ENCODE measurements at places on chromosomes 13 and 19.

- DNase-seq: no peak
Observed at GRCh38 chr19:5586300-5587070, 18.7 kb upstream of the TINCR start.

DNA sequence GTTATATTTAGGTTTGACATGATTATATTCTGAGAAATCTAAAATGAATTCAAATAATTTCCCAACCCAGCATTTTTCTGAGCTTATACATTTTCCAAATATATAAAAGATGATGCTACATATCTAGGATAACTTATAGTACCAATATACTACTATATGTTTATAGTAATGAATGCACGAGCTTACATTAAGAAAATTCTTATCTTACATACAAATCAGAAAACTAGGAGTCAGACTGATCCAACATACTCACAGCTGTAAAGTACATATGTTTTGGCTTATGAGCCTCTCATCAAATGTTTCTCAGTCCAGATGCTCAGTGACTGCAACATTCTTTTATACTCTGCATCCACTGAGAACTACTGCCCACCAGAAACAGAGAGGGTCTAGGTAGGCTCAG lies 491.3 kb upstream of the KLF12 start:
- DNase-seq: peak; percentile 70

GRCh38 chr19:5487222-5487621 lies 32.0 kb downstream of the ZNRF4 start:
- no peak for DNase-seq

DNA sequence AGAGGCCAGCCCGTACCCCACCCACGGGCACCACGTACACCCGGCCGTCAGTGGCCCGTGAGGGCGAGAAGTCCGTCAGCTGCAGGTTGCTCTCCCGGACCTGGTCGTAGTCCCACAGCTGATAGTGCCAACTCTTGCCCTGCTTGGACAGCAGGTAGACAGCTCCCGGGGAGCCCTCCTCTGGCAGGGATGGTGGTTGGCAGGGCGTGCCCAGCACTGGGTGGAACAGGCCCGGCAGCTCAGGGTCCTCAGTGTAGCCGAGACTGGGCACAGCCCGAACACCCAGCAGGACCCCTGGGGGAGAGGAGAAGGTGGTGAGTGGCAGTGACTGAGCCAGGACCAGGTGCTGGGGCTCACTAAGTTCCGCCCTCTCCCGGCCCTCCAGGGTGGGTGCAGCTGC lies 7.8 kb downstream of the ACTMAP start:
- DNase-seq: no peak

DNA sequence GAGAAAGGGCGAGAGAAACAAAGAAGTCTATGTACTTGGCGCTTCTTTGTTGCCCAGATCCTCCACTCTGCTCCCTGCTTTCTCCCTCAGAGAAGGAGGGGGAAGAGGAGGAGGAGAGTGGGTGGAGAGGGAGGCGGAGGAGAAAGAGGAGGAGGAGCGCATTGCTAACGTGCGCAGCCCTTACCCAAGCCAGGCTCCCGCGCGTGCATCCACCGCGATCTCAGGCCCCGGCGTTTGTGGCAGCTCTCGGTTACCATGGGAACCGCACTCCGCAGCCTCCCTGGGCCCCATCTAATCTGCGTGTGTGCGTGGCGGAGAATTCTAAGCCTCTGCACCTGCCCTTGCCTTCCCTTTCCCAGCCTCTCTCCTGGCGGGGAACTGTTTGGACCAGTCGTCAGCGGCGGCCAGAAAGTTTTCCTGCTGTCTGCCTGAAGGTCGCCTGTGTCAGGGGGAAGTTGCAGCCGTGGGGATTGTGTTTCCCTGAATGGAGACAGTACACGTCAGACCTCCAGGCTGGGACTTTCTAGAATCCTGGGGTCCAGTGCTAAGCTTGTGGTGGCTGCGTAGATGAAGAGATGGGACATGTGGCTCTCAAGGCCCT lies at the start of gene ERICH6B:
ERICH6B (minus strand) TSS at position 239 of the 601 bp plus-strand sequence. CDS start 18,734 bp downstream, outside the sequence.
- DNase-seq: peak; percentile 27

- DNase-seq: peak; percentile 86
Observed at GRCh38 chr13:36166046-36166445, 34.9 kb upstream of the DCLK1 start.

- no peak for DNase-seq
Observed at GRCh38 chr13:61339054-61339621, 76.5 kb downstream of the PCDH20 start.

- DNase-seq: no peak
Observed at GRCh38 chr13:111166882-111167675, 52.0 kb downstream of the ARHGEF7 start.

DNA sequence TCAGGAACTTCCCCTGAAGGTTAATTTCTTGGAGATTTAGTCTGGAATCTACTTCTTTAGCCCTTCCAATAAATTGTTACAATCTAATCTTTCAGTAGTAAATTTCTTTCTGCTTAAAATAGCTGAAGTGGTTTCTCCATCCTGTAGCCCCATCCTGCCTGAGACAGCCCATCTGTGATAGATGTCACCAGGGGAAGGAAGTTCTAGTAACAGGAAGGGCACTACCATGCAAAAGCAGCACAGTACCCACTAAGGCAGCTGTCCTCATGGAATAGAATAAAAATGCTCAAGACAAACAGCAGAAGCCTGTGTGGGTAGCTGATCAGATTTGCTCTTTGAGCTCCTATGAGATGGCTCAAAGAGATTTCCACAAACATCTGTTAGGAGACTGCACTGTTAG lies 1036.5 kb downstream of the SLITRK5 start:
- no peak for DNase-seq

- DNase-seq: no peak
Observed at GRCh38 chr19:6464070-6464873, at the start of gene CRB3. TSS of gene CRB3 (plus strand) at chr19:6464271. CDS start at chr19:6464702, 431 bp downstream.

DNA sequence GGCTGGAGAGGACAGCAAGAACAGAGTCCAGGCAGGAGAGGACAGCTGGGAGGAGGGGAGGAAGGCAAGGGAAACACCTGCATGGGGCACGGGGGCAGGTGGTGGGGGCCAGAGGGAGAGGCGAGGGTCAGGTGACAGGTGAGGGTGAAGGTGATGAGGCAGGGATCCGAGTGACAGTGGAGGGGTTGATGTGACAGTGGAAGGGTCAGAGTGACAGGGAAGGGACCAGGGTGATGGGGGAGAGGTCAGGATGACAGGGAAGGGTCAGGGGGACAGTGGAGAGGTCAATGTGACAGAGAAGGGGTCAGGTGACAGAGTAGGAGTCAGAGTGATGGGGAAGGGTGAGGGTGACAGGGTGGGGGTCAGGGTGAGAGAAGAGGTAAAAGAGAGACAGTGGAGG lies 29.1 kb downstream of the C19orf81 start:
- DNase-seq: no peak

DNA sequence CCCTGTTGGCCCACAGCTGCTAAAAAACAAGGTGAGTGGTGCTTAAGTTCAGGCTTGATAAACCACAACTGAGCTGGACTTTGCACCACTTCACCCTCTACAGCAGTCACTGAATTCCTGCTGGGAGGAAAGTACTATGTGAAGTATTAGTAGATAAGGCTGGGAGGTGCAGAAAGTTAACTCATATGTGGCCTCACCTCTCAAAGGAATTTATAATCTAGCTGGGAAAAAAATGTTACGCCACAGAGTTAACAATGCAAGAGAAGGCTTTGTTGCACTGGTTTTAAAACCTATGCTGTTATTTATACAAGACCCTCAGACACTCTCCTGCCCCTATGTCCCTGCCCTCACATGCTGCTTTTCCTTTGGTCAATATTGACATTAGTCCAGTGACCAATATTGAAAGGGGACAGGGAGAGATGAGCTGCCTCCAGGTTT lies 60.9 kb downstream of the LIG4 start:
- no peak for DNase-seq

- no peak for DNase-seq
Observed at GRCh38 chr13:37700887-37701286, 102.3 kb upstream of the POSTN start.

GRCh38 chr19:37505958-37506386 lies 767 bp upstream of the ZNF793 start:
- DNase-seq: no peak

DNA sequence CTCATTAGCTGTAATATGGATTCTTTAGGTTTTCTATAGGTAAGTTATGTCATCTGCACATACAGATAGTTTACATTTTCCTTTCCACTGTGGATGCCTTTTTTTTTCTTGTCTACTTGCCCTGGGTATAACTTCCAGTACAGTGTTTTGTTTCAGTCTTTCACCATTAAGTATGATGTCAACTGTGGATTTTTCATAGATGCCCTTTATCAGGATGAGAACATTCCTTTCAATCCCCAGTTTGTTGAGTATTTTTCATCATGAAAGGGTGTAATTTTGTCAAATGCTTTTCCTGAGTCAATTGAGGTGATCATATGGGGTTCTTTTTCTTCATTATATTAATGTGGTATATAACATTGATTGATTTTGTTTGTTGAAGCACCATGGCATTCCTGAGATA lies 43.6 kb upstream of the SACS start:
- DNase-seq: peak; percentile 51

DNA sequence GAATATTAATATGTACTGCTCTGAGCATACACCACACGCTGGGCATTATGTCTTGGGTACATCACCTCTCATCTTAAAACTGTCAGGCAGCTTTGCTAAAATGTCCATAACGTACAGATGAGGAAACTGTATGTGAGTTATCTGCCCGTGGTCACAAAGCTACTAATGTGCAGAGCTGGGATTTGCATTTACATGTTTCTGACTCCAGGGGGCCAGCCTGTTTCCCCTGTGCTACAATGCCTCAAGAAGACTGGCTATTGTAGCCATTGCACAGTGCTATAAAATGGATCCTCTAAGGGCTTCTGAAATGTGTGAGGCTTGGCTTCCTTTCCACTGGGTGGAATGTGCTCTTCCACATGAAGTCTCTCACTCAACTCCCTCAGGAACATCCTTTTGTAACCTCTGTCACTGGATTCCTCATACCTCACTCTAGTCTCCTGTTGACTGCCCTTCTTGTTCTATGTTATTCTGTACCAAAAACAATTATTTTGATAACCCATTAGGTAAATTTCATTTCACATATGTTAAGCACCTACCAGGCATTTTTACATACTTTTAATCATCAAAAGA lies 95.6 kb upstream of the HTR2A start:
- peak; percentile 28 for DNase-seq

GRCh38 chr13:103731959-103732358 lies 665.7 kb upstream of the SLC10A2 start:
- no peak for DNase-seq

GRCh38 chr13:26762745-26763345 lies 2.3 kb upstream of the GPR12 start:
- DNase-seq: no peak

- no peak for DNase-seq
Observed at GRCh38 chr13:61387694-61388093, 28.0 kb downstream of the PCDH20 start.

DNA sequence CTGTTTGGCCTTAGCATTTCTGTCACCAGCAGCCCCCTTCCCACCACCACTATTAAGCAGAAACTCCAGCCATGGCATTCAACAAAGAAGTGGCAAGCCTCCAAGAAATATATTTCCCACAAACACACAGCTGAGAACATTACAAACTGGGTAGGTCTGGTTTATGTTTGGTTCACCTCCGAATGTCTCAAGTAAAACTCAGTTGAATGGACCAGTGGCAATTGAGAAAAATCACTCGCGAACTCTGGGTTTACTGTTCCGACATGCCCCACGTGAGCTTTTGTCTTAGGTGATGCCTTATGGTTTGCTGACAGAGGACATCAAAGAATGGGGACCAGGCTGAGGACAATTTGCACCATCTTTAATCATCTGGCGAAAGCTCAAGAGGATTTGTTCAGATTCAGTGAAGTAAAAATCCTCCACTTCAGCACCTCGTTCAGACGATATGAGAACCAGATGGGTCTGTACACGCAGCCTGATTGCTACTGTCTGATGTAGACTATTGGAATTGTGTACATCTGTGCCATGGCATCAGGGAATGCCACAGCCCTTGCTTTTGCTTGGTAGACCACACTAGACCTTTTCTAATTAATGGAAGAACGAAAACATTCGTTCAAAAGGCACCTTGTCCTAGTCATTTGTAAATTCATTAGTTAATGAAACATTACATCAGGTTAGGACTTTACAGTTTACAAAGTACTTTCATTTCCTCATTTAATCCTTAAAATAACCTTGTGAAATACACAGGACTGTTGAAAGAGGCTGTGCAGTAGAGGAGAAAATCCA lies 59.4 kb downstream of the SLC10A2 start:
- DNase-seq: peak; percentile 54

DNA sequence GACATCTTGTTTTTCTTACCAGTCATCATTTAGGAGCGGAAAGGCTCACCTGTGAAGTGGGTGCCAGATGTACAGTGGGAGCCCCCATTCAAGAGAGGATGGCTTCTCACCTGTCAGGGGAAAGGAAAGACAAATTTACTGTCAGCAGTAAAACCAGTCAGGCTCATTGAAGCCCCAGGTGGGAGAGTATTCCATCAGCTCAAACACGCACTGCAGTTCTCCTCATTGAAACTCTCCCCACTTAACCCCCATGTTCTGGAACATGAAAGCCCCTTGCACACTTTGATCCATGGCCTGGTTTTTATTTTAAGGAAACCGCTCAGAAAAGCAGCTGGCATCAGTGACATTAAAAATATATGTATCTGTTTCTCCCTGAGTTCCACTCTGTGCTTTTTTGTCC lies 401.1 kb upstream of the ZNF507 start:
- no peak for DNase-seq

GRCh38 chr19:34327851-34328250 lies 37.1 kb upstream of the GPI start:
- DNase-seq: no peak

GRCh38 chr19:14167576-14168138 lies 31.3 kb upstream of the ASF1B start:
- DNase-seq: no peak

DNA sequence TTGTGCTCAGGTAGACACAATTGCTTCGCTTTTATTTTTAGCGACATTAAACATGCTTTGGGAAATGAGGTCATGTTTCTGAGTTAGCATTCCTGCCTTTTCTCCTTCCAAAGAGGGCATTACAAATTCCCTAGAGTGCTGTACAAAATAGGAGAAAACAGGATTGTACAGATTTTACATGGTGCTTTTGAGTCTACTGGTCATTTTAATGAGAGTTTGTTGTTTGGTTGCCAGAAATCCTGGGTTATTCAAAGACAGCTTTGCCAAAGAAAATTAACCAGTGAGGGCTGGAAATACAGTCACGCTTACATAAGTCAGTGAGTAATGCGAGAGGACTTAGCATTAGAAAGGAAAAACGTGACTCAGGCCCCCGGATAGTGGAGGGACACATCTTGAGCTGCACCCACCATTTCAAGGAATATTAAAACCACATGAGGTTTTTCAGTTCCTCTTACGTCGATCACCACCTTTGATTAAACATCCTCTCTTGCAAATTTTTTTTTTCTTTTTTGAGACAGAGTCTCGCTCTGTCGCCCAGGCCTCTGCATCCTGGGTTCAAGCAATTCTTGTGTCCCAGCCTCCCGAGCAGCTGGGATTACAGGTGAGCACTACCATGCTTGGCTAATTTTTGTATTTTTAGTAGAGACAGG lies 55.4 kb downstream of the SACS start:
- DNase-seq: peak; percentile 99

DNA sequence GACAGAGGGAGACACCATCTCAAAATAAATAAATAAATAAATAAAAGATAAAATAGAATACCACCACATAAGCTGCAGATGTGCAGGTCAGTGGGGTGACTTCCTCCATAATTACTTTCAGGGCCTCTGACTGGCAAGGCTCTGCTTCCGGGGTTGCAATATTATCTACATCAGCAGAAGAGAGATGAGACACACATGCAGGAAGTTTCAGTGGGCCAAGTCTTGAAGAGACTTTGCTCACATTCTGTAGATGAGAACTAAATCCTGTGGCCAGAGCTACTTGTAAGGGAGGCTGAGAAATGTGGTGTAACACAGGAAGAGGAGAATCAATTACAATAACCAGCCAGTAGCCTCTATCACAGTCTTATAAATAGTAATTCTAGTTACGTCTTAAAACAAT lies 89.9 kb upstream of the MAB21L1 start:
- no peak for DNase-seq

GRCh38 chr13:32381539-32381938 lies 46.4 kb downstream of the N4BP2L1 start:
- peak; percentile 39 for DNase-seq
